Smooth muscle cell of the pulmonary artery (primary cell): ENCODE measurements at places on chromosomes 5 and 9. TPM values are rescaled to one million over a fixed set of nuclear protein-coding genes. Genes with fewer than 3 reads are reported as not detected.

Gene RORB
- total RNA-seq: 0.50 and 9.6 TPM in 2 replicates

Gene NEUROG1
- not detected in 2 replicates for total RNA-seq

Gene TRAF1
- total RNA-seq: 9.3 and 13.3 TPM in 2 replicates

Gene SPARC
- total RNA-seq: 3,440 and 4,647 TPM in 2 replicates

Gene CYLC2
- not detected in 2 replicates for total RNA-seq

Gene PCDHA13
- 0.10 and 0.20 TPM in 2 replicates for total RNA-seq

Gene PLCXD3
- 1.7 and 4.0 TPM in 2 replicates for total RNA-seq

Gene EGR1
- 3.8 and 7.8 TPM in 2 replicates for total RNA-seq

Gene THBS4
- total RNA-seq: 0.63 and 2.1 TPM in 2 replicates

Gene EIF4E1B
- total RNA-seq: not detected in 2 replicates

Gene CCL27
- total RNA-seq: 0.17 TPM in 1 of 2 replicates, not detected in the other

Gene NKD2
- 0.50 and 3.5 TPM in 2 replicates for total RNA-seq
